ENCODE measurements at places on chromosomes 7 and 10.
A peak's percentile ranks its signal among the peaks of the same experiment; 100 is the strongest.

DNA sequence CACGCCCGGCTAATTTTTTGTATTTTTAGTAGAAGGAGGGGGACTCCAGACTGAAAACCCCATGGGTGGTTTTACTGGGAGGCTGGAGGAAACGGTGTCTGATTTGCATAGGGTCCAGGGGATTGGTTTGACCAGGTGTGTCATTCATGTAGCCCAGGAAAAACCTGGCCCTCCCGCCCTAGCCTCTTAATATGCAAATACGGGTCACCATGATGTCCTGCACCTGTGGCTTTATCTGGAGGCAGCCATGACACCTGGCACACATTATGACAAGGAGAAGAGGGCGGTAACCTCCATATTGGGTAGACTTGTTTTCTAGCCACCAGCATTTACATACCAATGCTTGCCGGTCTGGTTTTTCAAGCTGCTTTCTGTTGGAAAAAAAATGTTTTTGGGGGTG, 68.0 kb downstream of the TRIL start:
- DNase-seq: no peak

DNA sequence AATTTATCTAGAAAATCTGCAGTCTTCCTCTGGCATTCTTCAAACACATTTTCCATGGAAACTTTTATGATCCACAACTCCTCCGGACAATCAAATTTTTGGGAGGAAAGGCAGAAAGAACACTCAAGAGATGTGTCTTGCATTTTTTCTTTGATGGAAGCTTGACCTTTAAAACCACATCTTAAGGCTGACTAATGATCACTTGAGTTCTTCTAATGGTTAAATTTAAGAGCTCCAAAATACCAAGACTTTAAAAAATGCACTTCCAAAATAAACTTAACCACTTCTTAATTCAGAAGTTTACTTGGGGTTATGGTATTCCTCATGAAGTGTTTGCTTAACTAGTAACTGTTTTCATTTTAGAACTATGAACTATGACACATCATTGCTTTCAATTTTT, 43.3 kb downstream of the ETV1 start:
- DNase-seq: peak; percentile 18

- DNase-seq: no peak
Measured at GRCh38 chr10:56547163-56547562, 186.1 kb upstream of the ZWINT start.

DNA sequence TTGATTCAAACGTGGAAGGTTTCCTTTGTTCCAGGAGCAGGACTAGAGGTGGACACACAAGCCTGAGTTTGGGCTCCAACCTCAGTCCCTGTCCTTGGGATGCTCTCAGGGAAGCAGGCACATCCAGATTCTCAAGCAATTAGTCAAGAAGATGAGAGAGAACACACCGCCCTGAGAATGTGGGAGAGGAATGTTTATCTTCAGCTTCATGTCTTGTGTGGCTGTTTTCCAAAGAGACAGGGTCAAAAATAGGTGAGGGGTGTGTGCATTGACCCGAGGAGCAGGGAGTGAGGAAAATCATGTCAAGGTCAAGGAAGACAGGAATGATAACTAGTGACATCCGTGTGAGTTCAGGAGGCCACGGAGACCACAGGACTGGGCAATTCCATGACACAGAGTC, 472.2 kb upstream of the C7orf33 start:
- DNase-seq: no peak

- no peak for DNase-seq
Measured at GRCh38 chr10:73956476-73957359, 41.2 kb upstream of the VCL start.

GRCh38 chr10:89037096-89037495, 46.5 kb downstream of the FAS start:
- DNase-seq: no peak

DNA sequence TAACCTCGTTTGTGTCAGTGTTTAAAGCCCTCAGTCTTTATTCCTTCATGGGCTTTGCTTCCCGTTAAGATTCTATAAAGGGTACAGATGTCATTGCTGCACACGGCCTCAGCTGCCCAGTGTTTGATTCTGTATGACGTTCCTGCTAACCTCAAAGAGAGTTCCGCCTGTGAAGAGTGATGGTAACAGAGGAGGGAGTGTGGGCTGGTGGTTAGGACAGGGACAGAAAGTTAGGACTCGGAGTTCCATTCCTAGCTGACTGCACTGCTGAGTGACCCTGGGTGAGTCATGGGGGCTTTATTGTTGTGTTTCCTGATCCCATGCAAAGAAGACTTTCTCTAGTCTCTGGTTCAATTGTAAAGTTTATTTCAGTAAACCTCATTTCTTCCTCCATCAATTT, 227.1 kb downstream of the DYNC1I1 start:
- DNase-seq: no peak

GRCh38 chr7:69067397-69067796, 530.9 kb upstream of the AUTS2 start:
- no peak for DNase-seq

DNA sequence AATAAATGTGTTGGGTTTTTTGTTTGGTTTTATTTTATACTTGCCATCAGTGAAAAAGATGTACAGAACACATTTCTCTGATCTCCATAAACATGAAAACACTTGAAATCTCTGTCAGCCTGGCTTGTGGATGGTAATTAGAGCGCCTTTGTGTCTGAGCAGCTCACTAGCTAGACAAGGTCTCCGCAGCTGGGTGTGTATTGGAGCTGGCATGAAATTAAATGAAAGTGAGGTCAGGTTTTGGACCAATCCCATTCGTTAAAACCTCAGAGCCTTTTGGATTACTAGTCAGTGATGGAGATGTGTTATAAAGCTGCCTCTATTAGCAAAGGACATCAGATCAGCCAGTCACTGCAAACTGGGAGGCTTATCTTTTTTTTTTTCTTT, 2.7 kb downstream of the FRAT1 start:
- no peak for DNase-seq

DNA sequence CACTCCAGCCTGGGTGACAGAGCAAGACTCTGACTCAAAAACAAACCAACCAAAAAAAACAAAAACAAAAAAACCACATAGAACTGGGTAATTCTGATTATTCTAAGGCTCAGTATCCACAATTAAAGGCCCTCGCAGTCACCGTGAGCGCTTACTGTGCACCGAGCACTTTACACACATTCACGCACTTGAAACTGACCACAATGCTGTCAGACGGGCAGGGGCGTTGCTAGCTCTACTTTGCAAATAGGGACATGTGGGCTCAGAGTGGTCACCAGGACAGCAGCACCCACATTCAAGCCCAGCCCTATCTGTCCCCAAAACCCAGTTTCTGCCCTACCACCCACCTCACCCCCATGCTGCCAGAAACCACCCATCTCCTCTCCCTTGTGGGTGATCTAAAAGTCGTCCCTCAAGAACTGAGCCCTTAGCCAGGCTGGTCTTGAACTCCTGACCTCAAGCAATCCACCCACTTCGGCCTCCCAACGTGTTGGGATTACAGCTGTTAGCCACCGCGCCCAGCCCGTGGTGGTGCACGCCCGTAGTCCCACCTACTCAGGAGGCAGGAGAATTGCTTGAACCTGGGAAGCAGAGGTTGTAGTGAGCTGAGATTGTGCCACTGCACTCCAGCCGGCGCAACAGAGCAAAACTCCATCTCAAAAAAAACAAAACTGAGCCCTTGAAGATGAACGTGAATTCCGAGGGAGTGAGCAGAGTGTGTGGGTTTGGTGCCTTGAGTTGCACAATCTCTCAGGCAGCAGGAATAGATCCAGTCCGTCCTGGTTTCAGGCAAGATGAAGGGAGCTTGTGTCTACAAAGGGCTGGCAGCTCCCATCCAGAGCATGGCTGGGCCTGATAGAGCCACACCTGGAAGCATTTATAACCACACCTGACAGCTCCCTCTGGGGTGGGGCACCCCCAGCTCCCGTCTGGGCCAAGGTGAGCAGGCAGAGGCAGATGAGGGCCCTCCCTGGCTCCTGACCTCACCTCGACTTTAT, 5.4 kb upstream of the HSPB1 start:
- peak; percentile 65 for DNase-seq

GRCh38 chr7:116678780-116679179, 6.8 kb downstream of the MET start:
- DNase-seq: no peak

- DNase-seq: no peak
Measured at GRCh38 chr10:112288486-112288885, 5.3 kb downstream of the TECTB start.

GRCh38 chr7:96273716-96274115, 48.2 kb downstream of the SLC25A13 start:
- DNase-seq: no peak

- DNase-seq: no peak
Measured at GRCh38 chr10:113550365-113550764, 2.5 kb upstream of the HABP2 start.

DNA sequence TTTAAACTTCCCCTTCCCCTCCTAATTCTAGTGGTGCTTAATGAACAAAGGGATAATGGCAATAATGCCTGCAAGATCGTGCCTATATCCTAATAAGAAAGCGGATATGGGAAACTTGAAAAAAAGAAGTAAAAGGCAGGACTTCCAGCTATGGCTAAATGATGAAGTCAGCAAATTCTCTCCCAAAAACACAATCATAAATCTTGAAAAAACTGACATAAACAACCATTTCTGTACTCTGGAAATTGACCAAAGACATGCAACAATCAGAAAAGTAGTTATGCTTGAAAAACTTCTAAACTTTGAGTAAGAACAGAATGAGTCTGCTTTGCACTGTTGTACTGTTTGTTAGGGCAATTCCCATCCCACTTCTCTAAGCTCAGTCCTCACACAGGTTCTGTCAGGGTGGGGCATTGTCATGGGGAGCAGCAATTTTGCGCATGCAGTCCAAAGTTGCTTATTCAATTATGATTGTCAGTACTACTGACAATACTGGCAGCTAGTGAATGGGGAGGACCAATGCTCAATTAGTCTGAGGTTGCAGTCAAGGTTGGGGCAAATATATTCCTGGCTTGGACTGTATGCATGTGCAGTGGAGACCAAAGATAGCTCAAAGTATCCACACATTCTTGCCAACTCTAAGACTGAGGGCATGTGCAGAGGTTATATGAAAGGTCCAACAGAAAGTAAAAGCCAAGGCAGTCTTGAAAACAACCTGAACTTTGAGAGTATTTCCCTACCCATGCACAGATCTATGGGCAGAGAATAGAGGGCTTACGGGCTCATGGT, 34.1 kb upstream of the ARHGAP22 start:
- no peak for DNase-seq

DNA sequence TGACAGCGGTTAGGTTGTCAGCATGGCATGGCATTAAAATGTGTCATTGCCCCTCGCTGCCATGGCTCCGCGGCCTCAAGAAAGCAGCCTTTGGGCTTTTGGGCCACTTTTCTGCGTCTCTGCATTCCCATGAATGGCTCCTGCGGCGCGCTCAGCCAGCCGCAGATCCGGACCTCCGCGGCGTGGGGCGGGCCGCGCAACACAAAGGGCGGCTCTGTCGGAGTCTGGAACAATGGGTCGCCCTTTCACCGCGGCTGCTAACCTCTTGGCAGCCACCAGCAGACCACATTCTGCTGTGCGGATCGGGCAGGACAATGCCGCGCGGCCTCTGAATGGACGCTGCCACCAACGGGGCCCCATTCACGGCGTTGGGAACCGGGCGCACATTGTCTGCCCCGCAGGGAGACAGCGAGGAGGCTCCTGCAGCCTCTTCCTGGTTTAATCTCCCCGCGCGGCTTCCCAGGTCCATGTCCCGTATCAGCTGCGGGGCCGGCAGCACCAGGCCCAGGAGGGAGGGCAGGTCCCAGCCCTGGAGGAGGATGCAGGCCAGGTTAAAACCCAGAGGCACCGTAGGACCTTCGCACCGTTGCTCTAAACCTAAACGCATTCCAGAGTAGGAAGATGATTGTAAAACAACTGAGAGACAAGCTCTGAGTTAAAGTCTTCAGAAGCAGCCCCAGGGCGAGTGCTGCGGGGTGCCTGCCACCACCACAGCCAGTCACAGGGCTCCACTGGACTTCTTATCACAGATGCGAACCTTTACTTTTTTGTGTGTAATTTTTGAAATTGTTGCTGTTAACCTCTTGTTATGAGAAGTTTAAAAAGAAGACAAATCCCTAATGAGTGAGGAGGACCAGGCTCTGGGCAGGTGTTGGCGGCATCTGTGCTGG, 71.6 kb downstream of the NKX6-2 start:
- DNase-seq: no peak

DNA sequence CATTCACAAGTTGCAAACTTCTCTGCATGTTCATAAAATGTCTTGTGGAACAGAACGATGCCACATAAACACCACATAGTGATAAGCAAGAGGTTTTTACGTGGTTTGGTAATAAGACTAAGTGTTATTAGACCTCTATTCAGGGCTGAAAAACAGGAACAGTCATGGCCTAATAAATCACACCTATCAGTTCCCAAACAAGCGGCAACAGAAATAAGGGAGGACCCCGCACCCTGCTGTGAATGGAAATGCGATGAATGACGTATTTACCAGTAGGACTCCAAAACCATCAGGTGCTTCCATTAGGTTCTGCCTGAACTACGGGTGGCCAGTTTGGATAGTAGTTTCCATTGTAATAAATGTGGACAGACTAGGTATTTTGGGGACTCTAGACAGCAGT, 129.1 kb downstream of the TAX1BP1 start:
- DNase-seq: no peak

DNA sequence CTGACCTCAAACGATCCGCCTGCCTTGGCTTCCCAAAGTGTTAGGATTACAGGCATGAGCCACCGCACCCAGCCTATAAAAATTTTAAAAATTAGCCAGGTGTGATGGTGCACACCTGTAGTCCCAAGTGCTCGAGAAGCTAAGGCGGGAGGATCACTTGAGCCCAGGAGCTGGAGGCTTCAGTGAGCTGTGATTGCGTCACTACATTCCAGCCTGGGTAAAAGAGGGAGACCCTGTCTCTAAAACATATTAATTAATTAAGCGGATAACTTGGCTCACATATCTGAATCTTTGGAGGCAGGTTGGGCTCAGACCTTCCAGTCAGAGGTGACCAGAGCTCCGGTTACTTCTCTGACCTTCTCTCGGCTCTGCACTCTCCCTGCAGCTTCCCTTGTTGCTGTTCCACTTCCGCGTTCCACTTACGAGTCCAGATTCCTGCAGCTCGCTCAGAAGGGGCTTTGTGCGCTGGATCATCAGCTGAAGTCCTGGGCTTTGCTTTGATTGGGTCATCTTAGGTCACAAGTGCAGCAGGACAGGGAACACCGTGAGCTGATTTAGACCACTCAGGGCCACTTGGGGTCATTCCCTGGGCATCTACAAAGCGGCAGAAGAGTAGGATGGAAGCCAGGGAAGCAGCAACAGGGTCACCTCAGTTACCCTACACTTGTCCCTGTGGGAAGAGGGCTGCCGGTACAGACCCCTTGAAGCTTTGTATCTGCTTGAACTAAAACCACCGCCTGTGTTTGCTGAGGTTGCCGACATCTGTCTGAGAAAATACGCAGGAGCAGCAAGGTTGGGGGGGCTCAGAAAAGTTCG, 2.0 kb upstream of the ARPC1B start:
- peak; percentile 62 for DNase-seq

DNA sequence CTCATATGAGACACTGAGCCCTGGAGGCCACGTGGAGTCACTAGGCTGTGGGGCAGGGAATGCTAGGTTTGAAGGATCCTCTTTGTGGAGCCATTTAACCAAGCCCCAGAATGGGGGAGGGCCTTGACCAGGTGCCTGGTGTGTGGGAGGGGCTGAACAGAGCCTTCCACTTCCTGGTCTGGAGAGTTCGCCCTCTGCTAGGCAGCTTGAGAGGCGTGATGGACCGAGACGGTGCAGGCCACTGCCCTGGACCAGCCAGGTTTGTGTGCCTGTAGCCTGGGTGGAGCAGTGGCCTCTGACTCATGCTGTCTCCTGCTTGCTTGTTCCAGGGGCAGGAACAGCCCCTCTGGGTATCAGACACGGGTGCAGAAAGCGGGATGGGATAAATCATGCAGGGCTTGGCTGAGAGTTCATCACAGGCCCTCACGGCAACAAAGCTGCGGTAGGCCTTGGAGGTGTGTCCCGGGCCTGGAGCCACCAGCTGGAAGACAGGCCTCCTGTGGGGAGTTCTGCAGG, 27.4 kb downstream of the ADAMTS14 start:
- peak; percentile 46 for DNase-seq

All from AG08395 (cell line).